RWPE1 (cell line): ENCODE measurements at places on chromosomes 4 and X.

DNA sequence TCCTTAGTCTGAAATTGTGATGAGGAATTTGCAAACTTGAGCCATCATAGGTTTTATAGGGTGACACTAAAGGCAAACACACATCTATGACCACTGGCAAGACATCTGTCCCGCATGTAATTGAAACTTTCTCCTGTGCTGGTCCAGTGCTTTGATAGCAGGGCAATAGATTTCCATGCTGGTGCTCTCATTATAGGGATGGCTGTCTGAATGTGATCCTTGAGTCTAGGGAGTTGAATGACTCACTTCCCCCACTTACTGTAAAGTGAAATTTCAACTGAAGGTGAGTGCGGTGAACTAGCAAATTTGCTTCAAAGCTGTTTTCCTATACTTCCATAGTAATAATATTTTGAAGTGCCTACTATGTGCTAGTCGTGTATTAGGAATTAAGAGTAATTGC, 1630.0 kb downstream of the STIM2 start:
- no peak for DNase-seq

DNA sequence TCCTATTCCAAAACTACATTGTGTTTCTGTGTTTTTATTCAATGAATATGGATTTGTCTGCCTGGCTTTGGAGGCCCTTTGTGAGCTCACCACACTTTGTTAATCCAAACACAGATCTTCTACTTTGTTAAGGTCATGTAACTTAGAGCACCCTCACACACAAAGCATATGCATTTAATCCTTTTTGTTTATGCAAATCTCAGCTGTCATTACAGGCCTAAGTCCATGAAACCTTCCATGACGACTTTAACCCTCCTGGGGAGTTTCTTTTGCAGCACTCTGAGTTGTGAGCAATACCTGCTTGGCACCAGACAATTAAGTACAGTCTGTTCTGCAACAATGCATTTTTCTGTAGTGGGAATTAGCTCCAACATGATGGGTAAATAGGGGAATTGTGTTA, 14.9 kb downstream of the CCSER1 start:
- no peak for DNase-seq

DNA sequence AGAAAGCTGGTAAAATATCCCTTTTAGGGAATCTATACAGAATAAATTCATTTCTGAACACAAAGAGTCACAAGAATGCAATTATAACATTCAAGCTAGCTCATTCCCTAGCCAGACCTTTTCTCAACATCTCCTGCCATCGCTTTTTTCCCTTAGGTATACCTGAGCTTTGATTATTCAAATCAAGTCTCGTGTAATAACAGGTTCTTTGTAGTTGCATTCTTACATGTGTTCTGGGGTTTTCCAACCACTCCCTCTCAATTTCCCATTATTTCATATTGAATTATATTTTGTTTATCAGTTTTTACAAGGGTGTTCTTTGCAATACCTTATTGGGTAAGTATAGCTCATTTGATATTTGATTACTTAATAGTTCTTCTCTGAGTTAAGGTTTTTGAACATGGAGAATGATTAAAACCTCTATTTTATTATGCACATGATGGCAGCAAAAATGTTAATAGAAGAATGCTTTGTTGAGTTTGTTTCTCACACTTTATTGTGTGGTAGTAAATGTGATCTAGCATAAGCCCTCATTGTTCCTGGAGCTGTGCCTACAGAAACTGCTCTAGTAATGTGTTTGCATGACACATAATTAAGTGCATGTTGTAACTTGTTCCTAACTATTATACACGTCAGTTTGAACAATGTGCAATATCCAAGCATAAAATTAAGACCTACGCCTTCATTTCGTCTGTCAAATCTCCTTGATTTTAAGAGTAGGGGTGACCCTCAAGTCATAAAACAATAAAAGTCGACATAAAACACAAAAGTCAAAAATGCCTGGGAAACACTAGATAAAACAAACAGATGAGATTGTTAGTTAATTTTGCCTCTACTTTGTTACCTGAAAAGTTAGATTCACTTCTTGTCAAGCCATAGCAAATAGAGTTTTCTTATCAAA, 124.0 kb upstream of the POF1B start:
- DNase-seq = peak; percentile 5

DNA sequence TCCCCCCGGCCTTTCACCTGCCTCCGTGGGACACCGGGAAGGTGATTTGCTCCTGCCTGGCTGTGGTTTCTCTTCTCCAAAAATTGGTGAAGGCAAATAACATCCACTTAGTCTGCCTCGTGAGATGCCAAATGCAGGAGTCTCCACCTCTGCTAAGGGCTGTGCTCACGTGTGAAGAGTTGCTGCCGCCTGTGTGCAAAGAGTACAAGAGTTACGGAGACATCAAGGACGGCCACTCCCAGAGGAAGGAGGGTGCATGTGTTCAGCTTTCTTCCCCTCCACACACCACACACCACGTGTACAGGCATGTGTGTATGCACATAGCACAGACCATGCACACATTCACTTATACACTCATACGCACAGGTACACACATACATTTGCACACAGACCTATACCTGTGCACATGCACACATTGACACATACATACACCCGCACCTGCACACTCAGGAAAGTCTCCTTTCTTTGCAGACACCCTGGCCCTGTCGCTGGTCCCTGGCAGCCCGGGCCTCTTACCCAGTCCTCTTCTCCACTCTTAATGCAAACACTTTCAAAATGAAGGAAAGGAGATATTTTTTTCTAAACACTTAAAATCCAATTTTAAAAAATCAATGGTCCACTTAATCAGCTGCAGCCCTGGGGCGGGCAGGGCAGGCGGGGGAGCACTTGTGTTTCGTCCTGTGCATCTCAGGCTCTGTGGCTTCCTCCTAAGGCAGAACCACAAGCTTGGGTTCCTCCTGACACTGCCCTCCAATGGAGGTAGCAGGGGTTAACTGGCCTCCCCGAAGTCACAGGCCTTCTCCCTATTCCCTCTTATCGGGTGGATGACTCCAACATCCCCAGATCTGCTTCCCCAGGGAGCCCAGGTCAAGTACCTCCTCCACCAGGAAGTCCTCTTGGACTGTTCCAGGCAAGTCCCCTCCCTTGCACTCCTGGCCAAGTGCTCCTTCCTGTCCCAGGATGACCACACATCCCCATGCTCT, 103.0 kb downstream of the CPZ start:
- DNase-seq = no peak

GRCh38 chr4:123545667-123546572, 149.3 kb downstream of the SPRY1 start:
- DNase-seq = no peak
